ENCODE measurements at places on chromosomes 16 and 17.

DNA sequence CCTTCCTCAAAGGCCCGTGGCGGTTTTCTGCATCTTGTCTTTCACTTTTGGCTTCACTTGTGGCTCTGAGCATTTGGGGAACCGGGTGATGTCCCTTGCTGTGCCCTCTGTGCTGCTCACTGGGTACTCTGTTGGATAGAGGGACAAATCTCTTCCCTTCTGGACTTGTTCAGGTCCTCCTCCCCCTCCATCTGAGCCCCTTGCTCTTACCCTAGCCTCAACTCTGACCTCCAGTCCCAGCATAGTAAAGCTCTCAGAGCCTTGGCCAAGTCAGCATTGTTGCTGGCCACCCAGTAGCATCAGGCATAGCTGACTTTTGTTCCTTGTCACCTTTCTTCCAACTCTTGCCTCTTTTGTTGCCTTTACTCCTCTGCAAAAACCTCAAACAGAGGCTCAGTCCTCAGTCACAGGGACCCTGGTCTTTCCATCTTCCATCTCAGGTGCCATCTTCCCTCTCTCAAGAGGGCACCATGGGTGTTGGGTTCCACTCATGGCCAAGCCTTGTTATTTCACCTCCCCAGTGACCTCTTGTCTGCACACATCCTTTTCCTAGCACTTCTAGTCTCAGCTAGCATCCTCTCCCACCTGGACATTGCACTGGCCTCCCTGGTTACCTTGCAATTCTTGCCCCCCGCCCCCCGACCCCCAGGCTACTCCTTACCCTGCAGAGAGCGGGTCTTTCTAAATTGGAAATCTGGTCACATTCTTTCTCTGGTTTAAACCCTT is 393 bp upstream of the PSMB10 start:
- no peak for DNase-seq

DNA sequence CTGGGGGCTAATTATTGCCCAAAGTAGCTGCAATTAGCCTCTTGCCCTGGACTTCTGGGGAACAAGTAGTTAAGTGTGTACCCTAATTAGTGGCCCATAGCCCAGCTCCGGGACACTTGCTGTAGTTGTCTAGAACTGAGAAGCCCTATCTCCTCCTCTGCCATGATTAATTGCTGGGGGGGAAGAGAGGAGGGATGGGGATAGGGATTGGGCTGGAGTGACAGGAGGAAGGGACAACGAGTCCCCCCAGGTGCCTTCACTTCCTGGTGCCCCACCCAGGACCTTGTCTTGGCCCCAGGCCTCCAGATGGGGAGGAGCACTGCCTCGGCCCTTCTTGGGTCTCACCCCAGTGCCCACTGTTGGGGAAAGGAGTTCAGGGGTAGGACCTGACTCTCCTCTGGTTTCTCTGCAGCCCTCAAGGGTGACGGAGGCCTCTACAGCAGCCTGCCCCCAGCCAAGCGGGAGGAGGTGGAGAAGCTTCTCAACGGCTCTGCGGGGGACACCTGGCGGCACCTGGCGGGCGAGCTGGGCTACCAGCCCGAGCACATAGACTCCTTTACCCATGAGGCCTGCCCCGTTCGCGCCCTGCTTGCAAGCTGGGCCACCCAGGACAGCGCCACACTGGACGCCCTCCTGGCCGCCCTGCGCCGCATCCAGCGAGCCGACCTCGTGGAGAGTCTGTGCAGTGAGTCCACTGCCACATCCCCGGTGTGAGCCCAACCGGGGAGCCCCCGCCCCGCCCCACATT is 17.4 kb downstream of the NGFR start:
- no peak for DNase-seq

DNA sequence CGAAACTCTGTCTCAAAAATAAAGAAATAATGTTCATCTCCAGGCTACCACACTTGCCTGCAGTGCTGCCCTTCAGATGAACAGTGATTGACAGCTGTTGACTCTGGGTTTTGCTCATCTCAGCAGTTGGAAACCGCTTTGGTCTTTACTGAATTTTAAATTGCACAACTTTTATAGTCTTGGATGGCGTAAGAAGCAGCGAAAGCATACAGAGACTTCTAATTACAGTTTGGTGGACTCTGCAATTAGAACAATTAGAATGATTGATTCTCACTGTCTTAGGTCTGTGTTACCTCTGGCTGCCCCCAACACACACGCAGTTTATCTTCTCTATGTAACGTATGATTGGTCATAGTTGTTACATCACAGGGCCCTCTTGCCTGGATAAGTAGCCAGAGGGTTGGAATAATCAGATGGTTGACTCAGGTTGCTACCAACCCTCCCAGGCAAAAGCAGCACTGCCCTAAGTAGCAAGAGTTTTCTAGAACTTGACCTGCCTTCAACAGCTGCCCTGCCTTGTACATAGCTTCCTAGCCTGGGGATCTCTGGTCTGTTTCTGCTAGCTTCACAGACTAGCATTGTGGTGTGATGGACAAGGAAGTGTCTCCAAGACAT is 1.9 kb upstream of the NAT9 start:
- DNase-seq = no peak

DNA sequence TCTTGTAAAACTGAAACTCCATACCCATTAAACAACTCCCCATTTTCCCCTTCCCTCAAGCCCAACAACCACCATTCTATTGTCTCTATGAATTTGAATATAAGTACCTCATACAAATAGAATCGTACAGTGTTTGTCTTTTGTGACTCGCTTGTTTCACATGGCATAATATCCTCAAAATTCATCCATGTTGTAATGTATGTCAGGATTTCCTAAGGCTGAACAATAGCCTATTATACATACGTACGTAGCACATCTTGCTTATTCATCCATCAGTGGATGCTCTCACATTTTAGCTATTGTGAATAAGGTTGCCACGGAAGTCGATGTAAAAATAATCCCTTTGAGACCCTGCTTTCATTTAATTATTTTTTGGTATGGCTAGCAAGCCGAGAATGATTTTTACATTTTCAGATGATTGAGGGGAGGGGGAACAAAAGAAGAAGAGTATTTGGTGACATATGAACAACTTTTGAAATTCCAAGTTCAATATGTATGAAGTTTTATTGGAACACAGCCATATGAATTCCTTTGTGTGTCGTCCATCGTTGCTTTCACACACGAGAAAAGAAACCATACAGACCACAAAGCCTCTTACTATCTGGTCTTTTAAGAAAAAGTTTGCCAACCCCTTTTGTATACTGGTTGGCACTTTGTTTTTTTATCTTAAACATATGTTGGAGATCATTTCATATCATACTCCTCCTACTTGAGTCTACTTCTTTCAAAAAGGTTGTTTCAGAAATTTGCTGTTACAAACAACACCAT is 371.2 kb downstream of the NPIPA8 start:
- no peak for DNase-seq

DNA sequence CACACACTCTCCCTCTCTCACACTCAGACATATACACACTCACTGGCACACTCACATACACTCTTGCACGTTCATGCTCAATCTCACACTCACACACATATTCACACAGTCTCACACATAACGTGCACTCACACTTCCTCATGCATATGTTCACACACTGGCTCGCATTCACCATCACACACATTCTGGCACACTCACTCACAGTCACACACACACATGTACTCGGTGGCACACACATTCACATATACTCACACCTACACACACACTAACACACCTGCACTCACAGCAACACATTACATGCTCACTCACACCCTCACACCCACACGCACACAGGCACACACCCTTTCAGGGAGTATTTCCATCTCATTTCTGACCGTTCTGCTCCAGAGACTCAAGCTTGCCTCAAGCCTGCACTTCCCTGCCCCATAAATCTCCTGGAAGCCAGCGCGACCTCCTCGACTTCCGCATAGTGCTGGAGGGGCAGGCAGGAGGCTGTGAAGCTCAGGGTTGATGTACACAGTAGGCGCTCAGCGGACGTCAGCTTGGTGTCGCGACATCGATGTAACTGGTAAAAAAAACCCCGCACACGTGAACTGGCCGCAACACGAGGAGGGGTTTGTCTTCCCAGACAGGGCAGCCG is 66.7 kb upstream of the FOXF1 start:
- DNase-seq = no peak

- no peak for DNase-seq
Measured at GRCh38 chr16:88442727-88443576, 10.1 kb upstream of the ZFPM1 start.

DNA sequence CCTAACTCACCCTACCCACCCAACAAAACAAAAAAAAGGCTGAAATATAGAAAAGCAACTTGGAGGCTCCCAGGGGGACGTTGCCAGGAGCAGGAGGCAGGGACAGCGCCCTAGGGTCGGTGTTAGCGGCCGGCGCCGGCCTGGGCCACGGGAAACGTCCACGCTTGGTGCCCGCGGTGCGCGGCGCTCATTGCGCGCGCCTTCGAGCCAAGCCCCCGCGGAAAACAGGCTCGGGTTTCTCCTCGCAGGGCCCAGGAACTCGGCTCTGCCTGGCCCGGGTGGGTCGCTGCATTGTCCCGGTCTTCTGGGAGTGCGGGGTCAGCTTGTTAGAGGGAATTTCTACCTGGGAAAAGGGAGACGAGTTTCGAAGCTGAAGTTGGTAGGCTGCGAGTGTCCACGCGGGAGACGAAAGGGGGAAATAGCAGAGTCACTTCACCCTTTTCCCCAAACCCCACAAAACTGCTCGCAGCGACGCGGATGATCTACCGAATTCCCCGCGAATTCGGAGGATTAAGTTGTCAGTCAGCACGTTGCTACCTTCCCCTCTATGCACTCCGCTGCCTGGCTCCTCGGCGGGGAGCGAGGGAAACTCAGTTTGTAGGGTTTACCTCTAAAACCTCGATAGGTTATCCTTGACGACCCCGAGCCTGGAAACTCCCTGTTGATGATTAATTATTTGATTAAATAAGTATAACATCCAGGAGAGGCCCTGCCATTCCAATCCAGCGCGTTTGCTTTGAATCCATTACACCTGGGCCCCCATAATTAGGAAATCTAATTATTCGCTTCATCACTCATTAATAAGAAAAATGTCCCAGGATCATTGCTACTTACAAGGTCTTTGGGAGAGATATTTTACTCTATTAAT is 751 bp upstream of the FOXC2 start:
- DNase-seq = no peak

- DNase-seq = no peak
Measured at GRCh38 chr17:27565874-27566670, 64.9 kb upstream of the LGALS9 start.

DNA sequence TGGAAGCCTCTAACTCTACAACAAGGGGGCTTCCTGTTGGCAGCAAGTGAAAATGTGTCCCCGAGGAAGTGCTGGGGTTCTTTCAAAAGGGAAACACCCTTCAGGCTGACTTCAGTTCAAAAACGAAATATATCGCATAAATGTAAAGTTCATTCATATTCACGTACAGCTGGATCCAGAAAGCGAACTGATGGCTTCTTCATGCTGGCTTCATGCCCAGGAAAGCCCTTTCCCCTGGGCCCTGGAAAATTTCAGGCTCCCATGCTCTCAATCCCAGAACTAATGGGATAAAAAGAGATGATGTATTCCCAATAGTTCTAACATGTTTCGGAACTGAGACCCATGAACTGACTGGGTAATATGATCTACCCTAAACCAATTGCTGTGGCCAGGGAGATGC is 104.7 kb upstream of the CDH13 start:
- DNase-seq = no peak

DNA sequence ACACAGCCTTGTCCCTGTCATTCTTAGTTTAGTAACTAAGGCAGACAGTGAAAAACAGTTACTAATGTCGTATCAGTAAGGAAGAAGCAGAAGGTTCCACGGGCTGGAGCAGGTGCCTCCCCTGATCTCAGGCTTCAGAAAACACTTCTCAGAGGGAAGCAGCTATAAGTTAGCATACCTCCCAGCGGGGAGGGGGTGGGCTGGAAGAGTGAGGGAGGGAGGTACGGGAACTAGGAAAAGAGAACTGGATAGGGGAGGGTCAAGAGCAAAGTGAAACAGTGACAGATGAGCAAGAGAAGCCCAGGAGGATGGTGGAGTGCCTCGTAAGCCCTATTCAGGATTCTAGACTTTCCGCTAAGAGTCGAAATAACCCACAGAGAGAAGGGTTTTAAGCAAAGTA is 186.3 kb upstream of the XYLT1 start:
- DNase-seq = no peak

DNA sequence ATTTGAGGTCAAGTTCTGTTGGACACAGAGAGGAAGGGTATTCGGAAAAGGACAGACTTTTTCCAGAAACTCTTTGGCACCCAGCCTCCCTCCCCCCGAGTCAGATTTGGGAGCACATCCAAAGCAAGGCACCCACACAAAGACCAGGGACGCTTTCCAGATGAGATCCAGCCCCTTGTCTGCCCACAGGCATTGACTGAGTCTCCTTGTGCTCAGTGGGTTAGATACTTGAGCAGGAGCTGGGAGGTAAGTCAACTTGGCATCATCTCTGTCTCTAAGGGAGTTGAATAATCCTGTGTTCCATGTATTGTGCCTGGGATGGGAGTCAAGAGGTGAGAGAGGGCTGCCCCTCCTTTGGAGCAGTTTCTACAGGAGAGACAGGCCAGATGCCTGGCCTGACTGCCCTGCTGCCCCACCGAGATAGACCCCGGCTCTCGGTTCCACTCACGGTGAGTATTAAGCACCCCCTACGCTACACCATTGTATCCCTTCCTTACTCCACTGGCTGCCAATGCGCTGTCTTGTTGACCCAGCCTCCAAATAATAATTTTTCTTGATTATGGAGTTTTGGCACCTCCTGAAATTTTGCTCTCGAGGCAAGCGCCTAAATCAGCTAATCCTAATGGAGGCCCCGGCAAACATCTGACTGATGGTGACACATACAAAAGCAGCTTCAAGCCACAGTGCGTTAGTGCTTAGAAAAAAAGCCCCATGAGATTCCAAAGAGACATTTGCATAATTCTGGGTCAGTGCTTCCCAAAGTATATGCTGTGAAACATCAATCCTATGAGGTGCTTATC is 29.6 kb upstream of the MAP3K14 start:
- no peak for DNase-seq

GRCh38 chr17:73785958-73786743 is 141.9 kb upstream of the SDK2 start:
- DNase-seq = no peak

DNA sequence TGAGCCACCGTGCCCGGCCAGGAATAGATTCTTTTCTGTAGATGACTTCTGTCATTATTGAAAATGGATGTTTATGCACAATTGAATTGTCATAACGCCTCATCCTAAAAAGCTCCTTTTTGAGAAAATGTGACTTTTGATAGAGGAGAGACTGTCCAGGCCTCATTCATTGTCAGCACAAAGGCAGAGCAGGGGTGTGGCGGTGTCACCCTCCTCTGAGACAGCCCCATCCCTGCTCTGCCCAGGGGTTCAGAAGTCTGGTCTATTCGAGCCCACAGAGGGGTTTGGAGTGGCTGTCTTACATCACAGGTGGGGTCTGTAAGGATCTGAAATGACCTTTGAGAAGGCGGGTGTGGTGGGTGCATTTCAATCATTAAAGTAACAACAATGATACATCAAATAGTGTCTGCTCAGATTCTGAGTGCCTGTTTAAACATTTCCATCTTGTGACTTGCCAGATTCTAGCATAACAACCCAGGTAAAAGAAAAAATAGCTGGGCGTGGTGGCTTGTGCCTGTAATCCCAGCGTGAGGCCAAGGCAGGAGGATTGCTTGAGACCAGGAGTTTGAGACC is 161.0 kb downstream of the SEC14L1 start:
- no peak for DNase-seq

All from HFF-Myc (cell line).